H4 (cell line): ENCODE measurements at places on chromosomes 5 and 9. TPM values are rescaled to one million over a fixed set of nuclear protein-coding genes. Genes with fewer than 3 reads are reported as not detected.

The SLC27A6 gene
- 0.37 and 0.45 TPM in 2 replicates for total RNA-seq

- no peak for DNase-seq
Observed at GRCh38 chr5:123599171-123599570, 87.2 kb downstream of the CSNK1G3 start.

GRCh38 chr9:136095070-136096058, at the start of gene NACC2:
Gene NACC2, minus strand, starts transcription at chr9:136095289. Its CDS starts 44,768 bp downstream, at chr9:136050521.
- peak; percentile 32 for DNase-seq

The SLC4A9 gene
- total RNA-seq: not detected in 2 replicates

DNA sequence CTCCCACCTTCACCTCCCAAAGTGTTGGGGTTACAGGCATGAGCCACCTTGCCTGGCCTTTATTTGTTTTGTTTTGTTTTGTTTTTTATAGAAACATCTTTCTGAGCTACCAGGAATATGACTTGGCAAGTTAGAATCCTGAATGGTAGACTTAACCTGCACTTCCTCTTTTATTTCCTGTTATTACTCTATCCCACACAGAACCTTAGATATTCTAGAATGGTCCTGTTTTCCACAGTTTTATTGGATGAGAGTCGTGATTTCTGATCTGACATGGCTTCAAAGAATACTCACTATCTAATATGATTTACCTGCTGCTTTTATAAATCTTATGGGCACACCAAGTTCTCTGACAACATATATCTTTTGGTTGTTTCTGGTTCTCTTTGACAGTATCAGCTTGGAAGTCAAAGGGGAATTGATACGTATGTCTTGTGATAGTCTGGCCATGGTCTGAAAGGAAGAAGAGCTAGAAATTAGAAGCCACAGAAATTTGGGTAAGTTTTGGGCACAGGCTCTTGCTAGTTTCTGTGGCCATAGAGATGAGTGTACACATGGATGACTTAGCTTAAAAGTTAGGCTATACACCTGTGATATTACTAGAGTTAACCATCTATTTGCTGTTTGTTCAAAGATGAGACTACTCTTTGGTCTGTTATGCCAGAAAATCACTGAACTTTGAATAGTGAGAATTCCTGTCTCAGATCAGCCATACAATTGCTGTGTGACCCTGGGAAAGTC, 4.7 kb upstream of the PANK3 start:
- DNase-seq: no peak

DNA sequence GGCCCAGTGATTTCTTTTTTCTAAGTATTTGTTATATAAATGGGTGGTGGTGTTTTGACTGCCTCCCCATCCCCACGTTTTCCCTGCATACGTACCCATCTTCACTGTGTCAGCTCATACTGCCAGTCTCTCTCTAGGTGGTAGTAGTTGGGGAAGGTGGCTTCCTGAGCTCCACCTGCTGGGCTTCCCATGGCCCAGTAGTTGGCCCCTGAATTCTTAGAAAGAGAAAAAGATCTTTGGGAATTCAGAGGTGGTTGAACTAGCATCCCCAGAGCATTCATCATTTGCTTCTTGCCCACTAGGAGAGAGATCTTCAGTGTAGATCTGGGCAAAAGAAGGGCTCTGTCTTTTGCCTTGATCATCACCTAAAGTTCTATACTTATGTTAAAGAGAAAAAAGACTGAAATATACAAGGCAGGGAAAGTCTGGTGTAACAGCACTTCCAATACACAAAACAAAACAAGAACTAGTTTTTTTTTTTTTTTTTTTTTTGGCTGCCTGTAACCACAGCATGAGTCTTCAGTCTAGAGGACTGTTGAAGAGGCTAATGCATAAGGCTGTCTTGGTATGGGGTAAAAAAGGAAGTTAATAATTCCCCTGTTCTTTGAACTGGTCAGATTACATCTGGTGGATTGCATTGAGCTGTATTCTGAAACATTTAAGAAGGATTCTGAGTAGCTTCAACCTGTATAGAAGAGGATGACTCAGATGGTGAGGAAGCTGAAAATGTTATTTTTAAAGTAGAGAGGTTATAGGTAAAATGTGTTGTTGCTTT, 128.7 kb downstream of the ATG10 start:
- no peak for DNase-seq

DNA sequence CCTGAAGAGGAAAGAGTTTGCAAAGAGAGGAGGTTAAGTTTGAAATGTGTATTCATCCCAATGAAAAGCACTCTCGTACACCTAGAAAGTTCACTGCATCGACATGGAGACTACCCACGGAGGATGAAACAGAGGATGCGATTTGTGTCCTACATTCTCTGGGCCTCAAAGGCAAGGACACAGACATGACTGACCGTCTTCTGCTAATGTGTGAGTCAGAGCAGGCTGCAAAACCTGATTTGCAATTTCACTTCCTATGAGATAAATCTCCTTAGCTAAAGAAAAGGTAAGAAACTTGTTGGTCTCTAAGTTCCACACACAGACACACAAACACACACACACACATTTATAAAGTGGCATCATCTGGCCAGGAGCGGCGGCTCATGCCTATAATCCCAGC, 98.6 kb downstream of the GNAQ start:
- no peak for DNase-seq

DNA sequence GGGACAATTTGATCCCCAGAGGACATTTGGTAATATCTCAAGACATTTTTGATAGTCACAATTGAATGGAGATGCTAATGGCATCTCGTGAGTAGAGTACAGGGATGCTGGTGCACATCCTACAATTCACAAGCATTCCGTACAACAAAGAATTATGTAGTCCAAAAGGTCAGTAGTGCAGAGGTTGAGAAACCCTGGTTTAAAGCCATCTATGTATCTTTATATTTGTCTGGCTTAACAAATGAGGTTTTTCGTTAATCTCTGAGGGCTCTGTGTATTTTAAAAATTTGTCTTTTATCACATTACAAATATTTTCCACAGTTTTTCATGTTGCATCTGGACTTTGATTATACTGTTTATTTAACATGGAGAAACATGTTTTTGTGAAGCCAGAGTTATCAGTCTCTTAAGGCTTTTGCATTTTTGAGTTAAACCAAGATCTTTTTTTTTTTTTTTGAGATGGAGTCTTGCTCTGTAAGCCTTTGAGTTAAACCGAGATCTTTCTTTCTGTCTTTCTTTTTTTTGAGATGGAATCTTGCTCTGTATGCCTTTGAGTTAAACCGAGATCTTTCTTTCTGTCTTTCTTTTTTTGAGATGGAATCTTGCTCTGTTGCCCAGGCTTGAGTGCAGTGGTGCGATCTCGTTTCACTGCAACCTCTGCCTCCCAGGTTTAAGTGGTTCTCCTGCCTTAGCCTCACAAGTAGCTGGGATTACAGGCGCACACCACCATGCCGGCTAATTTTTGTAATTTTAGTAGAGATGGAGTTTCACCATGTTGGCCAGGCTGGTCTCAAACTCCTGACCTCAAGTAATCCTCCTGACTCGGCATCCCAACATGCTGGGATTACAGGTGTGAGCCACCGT, 2.8 kb downstream of the HSDL2 start:
- no peak for DNase-seq

DNA sequence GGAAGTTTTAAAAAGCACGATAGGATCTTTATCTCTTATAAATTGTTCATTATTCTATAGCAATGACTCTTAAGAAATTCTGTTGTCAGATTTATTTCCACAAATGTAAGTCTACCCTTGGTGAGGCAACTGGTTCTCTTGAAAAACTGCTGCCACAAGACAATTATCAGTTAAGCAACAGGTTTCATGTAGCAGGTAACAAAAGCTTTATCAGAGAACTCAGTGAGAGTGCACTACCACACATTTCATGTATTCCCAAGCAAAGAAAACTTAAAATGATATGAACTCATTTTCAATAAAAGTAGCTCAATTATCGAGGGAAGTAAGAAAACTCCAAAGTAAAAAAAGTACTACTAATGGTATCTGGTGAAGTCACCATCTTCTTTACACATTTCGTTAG, 9.4 kb downstream of the NR6A1 start:
- DNase-seq: no peak

The SPINK7 gene
- not detected in 2 replicates for total RNA-seq

The F2R gene
- 34.1 and 44.8 TPM in 2 replicates for total RNA-seq

GRCh38 chr5:156208271-156208670, 118.7 kb upstream of the SGCD start:
- DNase-seq: no peak

DNA sequence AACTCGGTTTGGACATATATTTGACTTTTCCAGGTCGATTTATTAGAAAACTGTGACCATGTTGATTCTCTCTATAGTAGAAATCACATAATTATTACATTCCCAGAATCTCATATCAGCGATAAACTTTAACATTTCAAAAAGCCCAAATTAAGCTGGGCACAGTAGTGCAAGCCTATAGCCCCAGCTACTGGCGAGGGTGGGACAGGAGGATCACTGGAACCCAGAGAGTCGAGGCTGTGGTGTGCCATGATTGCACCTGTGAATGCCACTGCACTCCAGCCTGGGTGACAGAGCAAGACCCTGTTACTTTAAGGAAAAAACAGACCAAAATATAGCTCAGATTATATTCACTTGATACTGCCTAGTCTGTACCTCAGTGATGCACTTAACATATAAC, 128.9 kb downstream of the CPLANE1 start:
- DNase-seq: no peak

GRCh38 chr5:38541174-38541725, 15.2 kb downstream of the LIFR start:
- DNase-seq: no peak

- no peak for DNase-seq
Observed at GRCh38 chr9:71931166-71931565, 19.7 kb downstream of the C9orf85 start.

GRCh38 chr5:76332102-76332501, 71.0 kb upstream of the IQGAP2 start:
- DNase-seq: no peak

GRCh38 chr9:93012963-93013855, 45.3 kb upstream of the SUSD3 start:
- DNase-seq: no peak

The KIF4B gene
- total RNA-seq: 0.02 TPM in 1 of 2 replicates, not detected in the other

GRCh38 chr9:131701789-131702337, 38.0 kb downstream of the RAPGEF1 start:
- no peak for DNase-seq

- DNase-seq: no peak
Observed at GRCh38 chr9:27626244-27627187, 53.2 kb upstream of the C9orf72 start.

DNA sequence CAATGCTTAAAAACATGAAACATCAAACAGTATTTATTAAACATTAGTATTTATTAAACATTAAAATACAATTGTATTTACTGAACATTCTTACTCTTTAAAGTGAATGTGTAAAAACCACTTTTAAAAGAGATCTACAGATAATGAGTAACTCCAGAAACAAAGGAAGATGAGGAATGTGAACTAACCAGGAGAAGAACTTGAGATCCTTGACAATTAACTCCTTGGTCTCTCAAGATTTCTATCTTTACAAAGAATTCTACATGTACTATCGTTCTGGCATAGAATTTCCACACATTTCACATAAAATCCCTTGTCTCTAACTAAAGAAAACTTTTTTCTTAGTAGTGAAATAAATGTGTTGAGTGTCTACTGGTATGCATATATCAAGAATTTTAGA, 28.7 kb upstream of the IFNE start:
- no peak for DNase-seq

DNA sequence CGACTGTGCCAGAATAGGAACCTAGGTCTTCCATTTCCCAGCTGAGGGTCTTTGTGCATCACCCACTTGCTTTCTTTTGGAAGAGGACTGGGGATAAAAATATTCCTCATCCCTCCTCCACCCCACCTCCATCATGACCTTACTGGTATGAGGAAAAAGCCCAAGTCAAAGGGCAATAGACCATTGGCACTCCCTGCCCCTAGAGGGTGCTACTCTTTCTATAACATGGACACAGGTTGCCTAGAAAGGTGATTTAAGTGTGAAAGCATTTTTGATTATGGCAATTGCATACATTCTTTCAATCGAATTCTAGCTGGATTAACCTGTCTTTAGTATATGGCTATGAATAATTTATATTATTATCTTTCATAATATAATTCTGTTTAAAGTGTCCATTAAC, 22.8 kb upstream of the ZNF618 start:
- no peak for DNase-seq

GRCh38 chr9:84880835-84881234, 211.3 kb downstream of the NTRK2 start:
- no peak for DNase-seq

DNA sequence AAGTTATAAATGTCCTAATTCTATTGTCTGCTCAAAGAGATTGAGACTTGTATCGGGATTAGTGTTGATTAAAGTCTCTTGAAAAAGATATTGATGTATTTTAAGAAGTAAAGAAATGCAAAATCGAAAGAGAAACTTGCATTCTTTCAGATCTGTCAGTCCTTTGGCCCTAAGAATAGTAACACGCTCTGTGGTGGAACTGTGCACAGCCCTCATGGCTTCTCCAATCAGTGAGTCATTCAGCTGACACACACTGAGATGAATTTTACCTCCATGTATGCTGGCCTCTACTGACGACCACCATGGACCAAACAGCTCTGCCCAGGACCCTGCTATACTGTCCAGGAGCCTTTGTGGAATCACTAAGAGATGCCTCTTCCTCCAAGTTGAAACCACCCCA, 232.4 kb downstream of the ESM1 start:
- peak; percentile 34 for DNase-seq

GRCh38 chr5:36660397-36661049, 54.1 kb downstream of the SLC1A3 start:
- no peak for DNase-seq

DNA sequence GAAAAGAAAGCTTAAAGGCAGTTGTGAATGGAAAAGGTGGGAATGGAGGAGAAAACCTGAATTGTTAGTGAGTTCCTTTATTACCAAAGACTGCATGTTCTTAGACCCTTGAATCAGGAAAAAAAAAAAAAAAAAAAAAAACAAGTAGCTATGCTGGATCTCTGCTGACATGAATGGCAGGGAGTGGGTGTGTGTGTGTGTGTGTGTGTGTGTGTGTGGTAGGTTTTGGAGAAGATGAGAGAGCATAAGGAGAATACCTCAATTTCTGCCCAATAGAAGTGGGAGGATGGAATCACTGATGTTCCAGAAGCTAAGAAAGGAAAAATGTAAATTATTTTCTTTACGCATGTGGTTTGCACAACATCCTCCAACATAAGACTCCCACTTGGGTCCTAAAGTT, 25.5 kb upstream of the NR4A3 start:
- no peak for DNase-seq

GRCh38 chr9:129665814-129666520, 520 bp downstream of the PRRX2 start:
- no peak for DNase-seq

The PDE8B gene
- total RNA-seq: 0.19 TPM in 1 of 2 replicates, not detected in the other

The RGS3 gene
- total RNA-seq: 36.4 and 37.1 TPM in 2 replicates

The DMGDH gene
- 0.37 TPM in 1 of 2 replicates, not detected in the other for total RNA-seq

DNA sequence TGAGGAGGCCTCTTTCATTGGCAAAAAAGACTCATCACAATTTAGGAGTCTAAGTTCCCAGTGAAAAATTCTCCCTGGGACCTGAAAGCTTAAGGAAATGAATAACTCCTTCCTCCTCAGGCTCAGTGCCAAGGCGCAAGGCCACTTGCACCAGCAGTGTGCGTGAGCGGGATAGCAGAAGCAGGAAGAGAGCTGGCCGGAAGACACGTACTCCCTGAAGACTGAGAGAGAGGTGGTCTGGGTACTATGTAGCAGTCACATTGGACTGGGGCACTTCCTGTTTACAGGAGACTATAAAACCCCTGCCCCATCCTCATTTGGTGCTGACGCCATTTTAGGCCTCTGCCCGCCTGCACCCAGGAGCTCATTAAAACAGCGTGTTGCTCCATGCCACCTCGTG, 66.3 kb upstream of the IL33 start:
- DNase-seq: no peak

- DNase-seq: no peak
Observed at GRCh38 chr5:10355071-10355889, 1.8 kb downstream of the MARCHF6 start.

- DNase-seq: no peak
Observed at GRCh38 chr5:4653475-4653874, 486.7 kb upstream of the ADAMTS16 start.
